ENCODE measurements at places on chromosomes 16 and 17.

- peak; percentile 43 for DNase-seq
Observed at GRCh38 chr16:12095275-12096156, 119.0 kb downstream of the SNX29 start.

DNA sequence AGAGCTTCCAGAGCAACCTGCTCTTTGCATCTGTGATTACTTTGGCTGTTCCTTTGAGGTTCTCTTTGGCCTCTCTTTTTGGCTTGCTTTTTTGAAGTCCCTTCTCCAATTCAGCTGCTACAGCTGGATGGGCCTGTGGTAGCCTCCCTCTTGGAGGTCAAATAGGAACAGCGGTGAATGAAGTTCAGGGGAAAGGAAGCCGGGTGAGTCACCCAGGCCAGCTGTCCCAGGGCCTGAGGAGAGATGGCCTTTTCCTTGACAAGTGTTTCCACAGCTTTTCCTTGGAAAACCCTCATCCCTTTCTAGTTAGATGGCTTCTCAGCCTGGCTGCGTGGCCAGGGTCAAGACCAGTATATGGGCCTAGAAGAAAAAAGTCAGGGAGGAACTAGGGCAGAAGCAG, 103.1 kb downstream of the STX8 start:
- DNase-seq, result no peak

DNA sequence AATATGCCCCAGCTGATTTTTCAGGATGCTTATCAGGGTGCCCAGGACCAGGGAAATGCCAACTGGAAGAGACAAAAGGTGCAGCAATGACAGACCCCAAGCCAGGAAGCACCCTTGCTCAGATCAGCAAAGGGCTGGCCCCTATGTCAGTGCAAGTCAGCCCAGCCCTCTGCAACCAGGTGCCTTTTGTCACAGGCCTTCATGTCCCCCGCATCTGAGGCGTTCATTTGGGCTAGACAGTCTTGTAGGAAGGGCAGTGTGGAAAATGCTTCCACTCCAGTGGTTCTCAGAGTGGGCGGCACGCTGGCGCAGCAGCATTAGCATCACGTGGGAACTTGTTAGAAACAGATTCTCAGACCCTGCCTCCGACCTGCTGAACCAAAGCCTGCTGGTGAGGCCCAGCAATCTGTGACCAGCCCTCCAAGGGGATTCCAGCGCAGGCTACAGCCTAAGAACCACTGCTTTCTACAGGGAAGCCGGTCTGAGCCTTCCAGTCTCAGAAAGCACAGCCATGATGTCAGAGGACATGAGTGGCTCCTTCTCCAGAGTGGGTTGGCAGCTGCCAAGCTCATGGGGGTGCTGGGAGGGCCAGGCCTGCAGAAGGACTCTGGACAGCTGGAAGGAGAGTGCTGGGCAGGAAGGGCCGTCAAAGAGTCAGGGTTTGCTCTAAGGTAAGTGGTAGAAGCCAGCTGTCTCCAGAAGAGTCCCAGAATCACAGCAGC, 13.1 kb downstream of the SLC47A2 start:
- no peak for DNase-seq

DNA sequence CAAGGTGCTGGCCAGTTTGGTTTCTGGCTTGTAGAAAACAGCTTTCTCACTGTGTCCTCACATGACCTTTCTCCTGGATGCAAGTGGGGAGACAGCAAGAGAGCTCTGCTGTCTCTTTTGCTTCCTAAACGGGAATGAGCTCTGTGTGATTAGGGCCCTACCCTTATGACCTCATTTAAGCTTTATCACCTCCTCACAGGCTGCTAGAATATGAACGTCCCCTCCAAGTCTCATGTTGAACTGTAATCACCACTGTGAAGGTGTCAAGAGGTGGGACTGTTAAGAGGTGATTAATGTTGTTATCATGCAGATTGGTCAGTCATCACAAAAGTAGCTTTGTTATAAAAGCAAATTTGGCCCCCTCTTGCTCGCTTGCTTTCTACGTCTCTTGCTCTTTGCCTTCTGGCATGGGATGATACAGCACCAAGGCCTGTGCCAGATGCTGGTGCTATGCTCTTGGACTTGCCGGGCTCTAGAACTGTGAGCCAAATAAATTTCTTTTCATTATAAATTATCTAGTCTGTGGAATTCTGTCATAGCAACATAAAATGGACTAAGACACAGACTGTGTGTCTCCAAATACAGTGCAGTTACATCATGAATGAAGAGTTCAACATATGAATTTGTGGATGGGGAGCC, 14.8 kb upstream of the POLR3E start:
- DNase-seq, result no peak

GRCh38 chr17:66952031-66952524, 12.4 kb upstream of the CACNG4 start:
- DNase-seq, result no peak

DNA sequence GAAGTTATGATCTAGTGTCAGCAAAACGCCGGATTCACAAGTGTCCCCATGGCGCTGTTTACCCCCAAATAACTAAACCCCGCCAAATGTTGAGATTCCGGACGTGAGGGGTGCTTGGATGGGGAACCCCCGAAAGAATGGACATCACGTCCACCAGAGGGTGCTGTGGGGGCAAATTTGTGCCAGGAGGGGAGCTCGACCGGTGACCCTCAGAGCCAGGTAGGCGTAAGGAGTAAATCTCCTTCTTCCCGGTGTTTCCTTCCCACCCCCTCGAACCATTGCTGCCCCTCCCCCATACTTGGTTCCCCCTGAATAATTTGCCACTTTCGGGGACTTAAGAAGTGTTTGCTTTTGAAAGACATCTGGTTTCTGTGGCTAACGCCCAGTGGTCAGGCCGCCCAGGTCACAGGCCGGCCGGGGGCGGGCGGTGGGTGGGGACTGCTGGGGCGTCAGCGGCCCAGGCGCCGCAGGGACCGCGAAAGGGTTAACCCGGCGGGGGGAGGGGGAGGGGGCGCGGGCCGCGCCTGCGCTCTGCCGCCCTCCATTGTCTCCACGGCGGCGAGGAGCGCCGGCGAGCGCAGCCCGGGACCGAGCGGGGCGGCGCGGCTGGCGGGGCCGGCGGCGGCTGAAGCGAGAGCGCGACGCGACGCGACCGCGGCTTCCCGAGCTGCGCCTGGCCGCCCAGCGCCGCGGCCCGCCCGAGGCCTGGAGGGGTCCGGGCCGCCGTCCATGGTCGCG, at the start of gene ZNRF1:
ZNRF1 (plus strand) TSS at position 544 of the 738 bp plus-strand sequence. CDS start 648 bp downstream, outside the sequence.
- peak; percentile 75 for DNase-seq
